ENCODE measurements at places on chromosomes 2 and 18.

GRCh38 chr2:15956751-15957736, 16.7 kb downstream of the MYCN start:
- DNase-seq, result no peak

GRCh38 chr2:232674491-232674890, 22.6 kb upstream of the GIGYF2 start:
- no peak for DNase-seq

DNA sequence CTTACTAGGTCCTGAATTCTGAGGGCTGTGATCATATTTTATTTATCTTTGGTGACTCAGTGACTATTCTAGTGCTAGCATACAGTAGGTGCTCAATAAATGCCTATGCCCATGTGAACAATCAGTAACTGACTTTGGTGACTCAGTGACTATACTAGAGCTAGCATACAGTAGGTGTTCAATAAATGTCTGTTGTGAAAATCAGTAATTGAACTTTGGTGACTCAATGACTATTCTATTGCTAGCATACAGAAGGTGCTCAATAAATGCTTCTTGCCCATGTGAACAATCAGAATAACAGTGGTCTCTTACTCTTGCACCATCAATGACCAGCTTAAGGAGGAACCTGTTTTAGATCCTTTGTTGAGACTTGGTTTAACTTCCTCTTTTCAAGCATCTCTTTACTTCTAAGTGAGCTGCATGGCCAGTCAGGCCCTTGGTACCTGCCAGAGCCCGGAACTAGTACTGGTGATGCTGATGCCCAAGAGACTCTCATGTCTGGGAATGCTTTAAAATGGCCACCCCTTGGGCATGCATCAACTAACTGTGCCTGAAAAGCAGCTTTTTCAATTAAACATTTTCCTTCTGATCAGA, 214.9 kb upstream of the SPRED2 start:
- no peak for DNase-seq

GRCh38 chr2:235923859-235924674, 244.1 kb downstream of the GBX2 start:
- DNase-seq, result no peak

DNA sequence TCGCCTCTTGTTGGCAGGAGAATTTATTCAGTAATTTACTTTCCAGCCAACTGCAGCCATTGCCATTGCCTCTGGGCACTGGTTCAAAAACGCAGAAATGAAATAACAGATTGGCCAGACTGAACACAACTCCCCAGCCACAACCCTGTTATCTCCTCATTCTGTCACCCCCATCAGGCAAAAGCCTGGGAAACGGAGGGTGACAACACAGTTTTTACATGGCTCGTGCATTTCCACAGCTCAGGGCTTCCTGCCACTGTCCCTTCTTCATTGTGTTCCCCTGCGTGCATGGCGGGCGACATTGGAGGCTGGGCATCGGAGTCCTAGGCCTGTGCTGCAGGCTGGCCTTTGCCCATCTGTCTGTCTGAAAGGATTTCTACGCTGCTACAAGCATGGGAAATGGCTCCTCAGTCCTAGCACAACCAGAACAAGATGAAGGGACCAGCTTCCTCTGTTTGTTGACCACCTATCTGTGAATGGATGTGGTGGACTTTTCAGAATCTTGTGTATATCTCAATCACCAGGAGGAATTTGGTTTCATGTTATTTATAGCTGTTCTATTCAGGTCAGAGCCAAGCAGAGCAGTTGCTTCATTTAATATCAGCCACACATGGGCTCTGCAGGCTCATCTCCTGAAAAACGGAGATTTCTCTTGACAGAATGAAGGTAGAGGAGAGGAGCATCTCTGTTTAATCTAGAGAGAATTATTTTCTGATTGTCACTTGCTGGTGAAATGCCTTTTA, 107.0 kb downstream of the MGAT5 start:
- no peak for DNase-seq

GRCh38 chr2:200667413-200667812, 81.6 kb downstream of the AOX1 start:
- no peak for DNase-seq

GRCh38 chr2:219210196-219210885, 3.8 kb downstream of the ZFAND2B start:
- no peak for DNase-seq

DNA sequence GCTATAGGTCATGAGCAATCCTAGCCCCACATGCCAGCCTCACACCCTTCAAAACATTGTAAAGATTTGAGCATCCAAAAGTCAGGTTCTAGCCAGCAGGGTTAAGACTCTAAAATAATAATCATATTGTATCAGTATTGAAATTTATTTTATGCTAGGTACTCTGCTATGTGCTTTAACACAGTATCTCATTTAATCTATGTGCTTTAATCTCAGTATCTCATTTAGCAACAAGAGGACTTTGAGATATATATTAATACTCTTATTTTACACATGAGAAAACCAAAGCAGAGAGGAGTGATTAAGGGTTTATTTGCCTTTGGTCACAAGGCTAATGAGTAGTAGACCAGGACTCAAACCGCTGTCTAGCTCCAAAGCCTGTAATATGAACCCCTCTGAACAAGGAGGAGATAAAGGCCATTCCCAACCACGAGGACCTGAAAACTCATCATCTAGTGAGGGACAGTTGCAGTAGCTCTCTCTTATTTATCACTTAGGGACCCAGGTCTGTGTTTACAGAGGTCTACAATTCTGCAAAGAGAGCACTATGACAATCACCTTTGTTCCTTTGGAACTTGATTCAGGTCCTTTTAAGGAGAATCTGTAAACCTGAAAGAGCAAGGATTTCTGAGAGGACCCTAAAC, 116.5 kb upstream of the SERTAD2 start:
- DNase-seq, result no peak

GRCh38 chr18:70377317-70377799, 88.5 kb downstream of the SOCS6 start:
- peak; percentile 37 for DNase-seq

- no peak for DNase-seq
Measured at GRCh38 chr2:10864251-10864650, 47.5 kb upstream of the KCNF1 start.

GRCh38 chr2:200507179-200507578, 2.7 kb downstream of the KCTD18 start:
- DNase-seq, result no peak

GRCh38 chr18:48838921-48839818, 111.6 kb downstream of the SMAD7 start:
- peak; percentile 77 for DNase-seq

GRCh38 chr2:23354554-23354953, 30.4 kb upstream of the KLHL29 start:
- no peak for DNase-seq

- DNase-seq, result no peak
Measured at GRCh38 chr2:69544951-69545350, 98.6 kb downstream of the AAK1 start.

GRCh38 chr2:85273738-85274731, 53.8 kb downstream of the TGOLN2 start:
- DNase-seq, result peak; percentile 76

- DNase-seq, result no peak
Measured at GRCh38 chr2:239399433-239399920, 1.3 kb downstream of the HDAC4 start.

GRCh38 chr2:216694082-216694825, 1.1 kb downstream of the IGFBP5 start:
- DNase-seq, result no peak

DNA sequence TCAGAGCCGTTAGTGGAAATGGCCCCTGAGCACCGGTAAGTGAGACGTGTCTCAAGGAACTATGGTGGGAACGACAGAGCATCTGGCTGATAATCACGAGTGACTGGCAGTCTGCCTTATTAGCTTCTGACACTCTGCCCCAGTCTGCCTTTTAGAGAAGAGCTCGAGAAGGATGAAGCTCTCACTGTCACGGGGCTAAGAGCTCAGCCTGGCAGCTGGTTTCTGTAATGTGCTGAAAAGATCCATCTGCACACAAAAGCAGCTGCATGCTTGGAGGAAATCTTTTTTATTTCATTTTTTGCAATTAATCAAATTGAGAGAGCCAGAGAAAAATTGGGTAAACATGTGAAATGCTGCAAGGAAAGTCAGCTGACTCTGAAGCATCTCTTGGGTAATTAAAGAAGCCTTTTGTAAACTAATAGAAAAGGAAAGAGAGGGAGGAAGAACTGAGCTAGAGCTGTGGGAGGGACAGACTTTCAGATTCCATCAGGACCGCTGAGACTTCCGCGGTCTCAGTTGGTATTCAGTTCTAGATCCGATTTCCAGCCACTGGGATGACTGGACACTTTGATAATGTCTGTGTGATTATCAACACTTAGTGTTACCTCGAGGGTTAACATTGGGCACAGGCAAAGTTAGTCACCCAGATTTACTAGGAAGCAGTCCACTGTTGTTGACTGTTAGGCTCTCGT, 24.4 kb downstream of the MBP start:
- DNase-seq, result peak; percentile 89

- peak; percentile 56 for DNase-seq
Measured at GRCh38 chr18:48923746-48924629, 26.8 kb downstream of the SMAD7 start.

DNA sequence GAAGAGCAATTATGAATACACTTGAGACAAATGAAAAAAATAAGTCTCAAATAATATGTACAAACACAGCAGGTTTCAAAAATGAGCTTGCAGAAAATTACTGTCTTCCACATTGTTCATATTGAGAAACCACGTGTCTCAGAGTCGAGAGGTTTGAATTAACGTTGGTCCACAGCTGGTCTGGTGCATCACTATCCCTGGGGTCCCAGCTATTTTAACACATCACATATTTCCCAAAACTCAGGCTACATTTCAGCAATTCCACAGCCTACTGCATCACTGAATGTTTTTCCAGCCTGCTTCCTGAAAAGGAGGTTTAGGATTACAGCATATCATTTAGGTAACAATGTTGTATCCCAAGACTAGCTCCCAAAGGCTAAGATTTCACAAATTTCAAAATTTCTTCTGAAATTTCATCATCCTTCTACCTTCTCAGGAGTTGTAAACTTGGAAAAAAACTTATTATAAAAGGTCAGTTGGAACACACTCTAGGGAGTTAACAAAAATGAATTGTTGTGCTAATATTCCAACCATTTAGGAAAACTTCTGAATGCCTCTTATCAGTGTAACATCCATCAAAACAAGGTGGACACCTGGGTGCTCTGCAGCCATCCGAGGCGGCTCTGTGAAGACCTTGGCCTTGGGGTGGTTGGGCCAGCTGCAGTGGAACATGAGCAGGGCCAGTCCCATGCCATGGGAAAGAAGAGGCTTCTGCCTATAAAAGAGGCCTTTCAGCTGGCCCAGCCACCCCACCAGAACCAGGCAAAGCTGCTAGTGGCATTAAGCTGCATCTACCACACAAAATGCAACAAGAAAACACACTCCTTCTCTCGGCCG, 198.1 kb upstream of the RBBP8 start:
- peak; percentile 75 for DNase-seq

GRCh38 chr18:32629981-32630700, 142.7 kb downstream of the KLHL14 start:
- no peak for DNase-seq

All from fibroblast of skin of scalp (primary cell).